ENCODE measurements at places on chromosomes 7 and 10.

DNA sequence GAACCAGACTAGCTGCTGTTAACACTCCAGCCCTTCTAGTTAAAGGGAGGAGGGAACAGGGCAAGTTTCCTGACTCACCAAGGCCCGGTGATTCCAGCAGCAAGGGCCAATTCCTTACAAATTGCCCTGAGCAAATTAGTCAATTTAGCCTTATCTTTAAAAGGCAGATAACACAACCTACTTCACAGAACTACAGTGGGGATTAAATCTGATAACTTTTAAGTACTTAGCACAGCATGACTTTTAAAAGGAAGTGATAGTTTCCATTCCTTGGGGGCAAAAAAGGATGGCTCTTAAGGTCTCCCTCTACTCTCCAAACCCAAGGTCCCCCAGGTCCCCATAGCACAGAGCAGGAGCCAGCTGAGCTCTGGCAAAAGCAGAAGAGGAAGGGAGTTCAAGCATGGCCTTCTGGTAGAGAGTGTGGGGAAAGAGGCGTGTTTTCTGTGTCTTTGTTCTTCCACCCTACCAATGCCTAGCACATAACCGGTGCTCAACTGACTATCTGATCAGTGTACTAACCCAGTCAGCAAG lies 4.0 kb downstream of the CDCA7L start:
- DNase-seq: no peak

GRCh38 chr10:112510384-112510783 lies 63.4 kb downstream of the VTI1A start:
- no peak for DNase-seq

- DNase-seq: no peak
These were observed 48.6 kb downstream of the CLEC2L start for GRCh38 chr7:139572071-139572470.

GRCh38 chr10:80202934-80203834 lies 2.2 kb downstream of the ANXA11 start:
- no peak for DNase-seq

- no peak for DNase-seq
These were observed 44.0 kb upstream of the HPSE2 start for GRCh38 chr10:99279626-99280111.

DNA sequence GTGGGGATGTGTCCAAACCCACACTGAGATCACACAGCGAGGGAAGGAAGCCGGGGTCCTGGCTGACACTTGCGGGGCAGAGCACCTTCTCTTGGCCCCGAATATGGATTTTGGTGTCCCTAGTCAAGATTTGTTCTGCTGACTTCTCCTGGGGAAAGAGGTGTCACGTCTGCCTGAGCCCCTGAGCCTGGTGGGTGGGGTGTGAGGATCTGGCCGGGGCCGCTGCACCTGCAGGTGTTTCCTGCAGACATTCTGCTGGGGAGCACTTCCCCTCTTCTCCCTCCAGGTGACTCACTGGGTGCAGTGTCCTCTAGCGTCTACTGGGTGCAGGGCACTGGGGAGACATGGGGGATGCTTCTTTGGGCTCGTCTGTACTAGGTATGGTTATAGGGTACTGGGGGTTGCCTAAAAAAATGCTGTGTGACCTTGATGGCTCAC lies 99.2 kb downstream of the GRK5 start:
- DNase-seq: no peak

GRCh38 chr7:135165862-135166261 lies 4.6 kb downstream of the CYREN start:
- DNase-seq: no peak

DNA sequence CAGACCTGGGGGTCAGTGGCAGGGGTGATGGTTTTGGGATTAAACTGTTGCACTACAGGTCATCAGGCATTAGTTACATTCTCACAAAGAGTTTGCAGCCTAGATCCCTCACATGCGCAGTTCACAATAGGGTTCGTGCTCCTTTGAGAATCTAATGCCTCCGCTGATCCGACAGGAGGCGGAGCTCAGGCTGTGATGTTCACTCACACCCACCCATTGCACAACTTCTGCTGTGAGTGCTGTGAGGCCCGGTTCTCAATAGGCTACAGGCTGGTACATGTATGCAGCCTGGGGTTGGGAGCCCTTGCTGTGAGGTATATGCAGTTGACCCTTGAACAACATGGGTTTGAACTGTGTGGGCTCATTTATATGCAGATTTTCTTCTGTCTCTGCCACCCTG lies 416.4 kb downstream of the GFRA1 start:
- DNase-seq: no peak

DNA sequence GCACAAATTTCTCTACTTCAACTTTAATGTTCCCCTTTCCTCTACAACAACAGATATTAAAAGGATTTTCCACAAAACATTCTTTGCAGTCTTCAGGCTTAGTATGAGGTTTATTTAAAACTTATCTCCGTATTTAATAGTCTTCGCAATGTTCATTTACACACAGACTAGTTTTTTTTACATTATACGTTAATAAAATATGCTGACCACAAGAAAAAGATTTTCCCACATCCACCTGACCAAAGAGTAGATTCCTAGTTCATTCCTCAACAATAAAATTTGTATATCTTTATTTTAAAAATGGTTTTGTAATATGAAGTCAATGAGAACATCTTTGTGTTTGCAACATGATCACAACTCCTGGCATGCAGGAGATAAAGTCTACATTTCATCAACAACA lies 42.4 kb downstream of the POT1 start:
- no peak for DNase-seq

GRCh38 chr10:83289373-83289772 lies 849.9 kb upstream of the GHITM start:
- no peak for DNase-seq

GRCh38 chr10:77274046-77274795 lies 363.4 kb downstream of the KCNMA1 start:
- DNase-seq: no peak

All from amygdala (tissue), 56 donors.